SHP77 (cell line): ENCODE measurements at places on chromosomes 11 and 22.

DNA sequence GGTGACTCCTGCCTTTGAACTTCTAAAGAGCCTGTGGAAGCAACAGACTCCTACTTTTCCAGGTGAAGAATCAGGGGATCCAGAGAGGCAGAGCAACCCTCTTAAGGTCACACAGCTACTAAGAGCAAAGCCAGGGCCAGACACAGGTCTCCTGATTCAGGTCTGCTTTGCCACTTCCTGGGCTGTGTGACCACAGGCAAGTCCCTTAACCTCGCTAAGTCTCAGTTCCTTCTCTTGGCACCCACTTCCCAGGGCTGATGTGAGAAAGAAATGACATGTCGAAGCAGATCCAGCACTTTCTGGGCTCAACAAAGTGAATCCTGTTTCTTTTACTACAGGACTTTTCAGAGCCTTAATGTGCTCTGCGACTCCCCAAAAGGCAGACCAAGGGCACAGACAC, 30.2 kb downstream of the UQCR10 start:
- DNase-seq: no peak

DNA sequence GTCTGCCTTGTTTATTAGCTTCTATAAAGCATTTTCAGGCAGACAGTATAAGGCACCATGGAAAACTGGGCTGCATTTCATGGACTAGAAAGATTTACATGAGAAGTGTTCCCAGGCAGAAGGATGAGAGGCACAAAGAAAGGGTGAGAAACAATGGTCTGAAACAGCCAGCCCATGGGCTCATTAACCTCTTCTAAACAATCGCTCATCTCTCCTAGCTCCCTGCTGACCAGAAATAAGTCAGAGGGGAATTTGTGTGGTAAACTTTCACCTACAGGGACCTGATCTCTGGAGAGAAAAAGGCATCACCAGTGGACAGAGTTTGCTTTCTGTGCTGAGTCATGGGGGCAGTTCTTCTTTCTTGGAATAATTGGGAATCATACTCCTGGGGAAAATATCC, 51.8 kb upstream of the KIRREL3 start:
- no peak for DNase-seq

- no peak for DNase-seq
Measured at GRCh38 chr22:26287382-26288225, 118.3 kb downstream of the SEZ6L start.

- no peak for DNase-seq
Measured at GRCh38 chr11:133012803-133013202, 519.5 kb downstream of the OPCML start.

- DNase-seq: no peak
Measured at GRCh38 chr11:70464509-70465361, 66.4 kb downstream of the CTTN start.

DNA sequence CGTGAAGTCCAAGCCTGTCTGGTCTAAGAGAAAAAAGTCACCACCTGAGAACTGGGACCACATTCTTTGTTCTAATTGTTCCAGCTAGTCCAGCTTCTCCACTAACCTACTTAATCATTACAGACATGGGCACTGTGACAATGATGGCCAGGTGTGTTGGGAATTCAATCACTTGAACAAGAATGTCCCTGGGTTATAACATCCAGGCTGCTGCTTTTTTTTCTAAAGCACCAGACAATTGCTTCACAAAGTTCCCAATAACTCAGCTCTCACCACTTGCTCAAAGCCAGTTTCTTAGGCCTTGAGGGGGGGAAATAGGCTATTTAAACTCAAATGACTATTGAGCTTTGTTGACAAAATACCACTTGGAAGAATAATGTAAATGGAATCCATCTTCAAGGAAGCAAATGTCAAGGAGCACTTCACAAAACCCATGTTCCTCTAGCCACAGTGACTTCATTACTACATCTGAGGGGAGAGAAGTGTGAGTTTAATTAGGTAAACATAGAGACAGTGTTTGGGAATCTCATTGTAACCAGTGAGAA, 80.3 kb downstream of the ME3 start:
- DNase-seq: peak; percentile 17

DNA sequence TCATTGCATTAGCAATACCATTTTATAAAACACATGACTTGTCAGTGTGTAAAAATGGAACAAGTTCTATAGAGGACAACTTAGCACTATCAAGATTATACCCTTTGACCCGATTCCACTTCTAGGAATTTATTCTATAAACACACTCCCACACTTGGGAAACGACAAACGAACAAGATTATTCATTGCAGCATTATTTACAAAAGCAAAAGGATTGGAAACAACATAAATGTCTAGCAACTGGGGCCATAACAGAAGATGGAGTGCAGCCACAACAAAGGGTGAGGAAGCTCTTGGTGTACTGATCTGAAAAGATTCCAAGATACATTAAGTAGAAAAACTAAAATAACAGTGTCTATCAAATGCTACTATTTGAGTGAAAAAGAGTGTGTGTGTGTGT, 2.3 kb upstream of the IRAG1 start:
- DNase-seq: no peak

GRCh38 chr11:2778630-2779498, 79.1 kb upstream of the KCNQ1OT1 start:
- peak; percentile 14 for DNase-seq

- no peak for DNase-seq
Measured at GRCh38 chr11:125463590-125464269, 32.3 kb downstream of the FEZ1 start.

DNA sequence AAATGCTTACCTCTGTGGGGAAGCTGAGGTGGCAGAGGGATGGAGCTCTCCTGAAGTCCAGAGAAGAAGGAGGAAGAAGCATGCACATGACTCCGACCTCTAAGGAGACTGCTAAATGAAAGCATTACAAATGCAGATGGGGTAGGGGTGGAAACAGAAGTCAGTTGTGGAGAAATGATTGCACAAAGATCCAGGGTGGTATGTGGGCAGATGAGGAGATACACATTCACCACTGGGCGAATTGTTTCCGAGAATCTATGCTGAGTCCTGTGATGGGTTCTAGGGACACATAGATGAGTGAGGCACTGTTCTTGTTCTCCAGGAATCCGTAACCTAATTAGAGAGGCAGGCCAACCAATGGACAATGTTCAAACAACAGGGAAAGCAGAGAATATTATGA, 188.9 kb upstream of the ZBED5 start:
- DNase-seq: no peak

GRCh38 chr22:44570476-44571445, 72.7 kb upstream of the RTL6 start:
- no peak for DNase-seq

- peak; percentile 26 for DNase-seq
Measured at GRCh38 chr11:66008468-66009101, 3.2 kb upstream of the CST6 start.

DNA sequence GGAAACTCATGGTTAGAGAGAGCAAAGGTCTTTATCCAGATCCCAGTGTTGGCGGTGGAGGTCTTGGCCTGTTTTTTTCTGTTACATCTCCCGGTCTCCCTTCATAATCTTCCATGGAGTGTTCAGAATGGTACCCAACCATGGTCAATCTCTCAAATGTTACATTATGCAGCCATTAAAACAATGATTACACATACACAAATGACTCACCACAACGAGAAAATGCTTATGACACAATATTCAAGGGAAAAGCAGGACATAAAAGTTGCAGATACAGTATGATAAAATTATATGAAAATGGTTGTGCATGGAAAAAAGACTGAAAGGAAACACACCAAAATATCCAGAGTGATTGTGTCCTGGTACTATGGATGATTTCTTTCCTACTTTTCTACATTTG, 17.8 kb upstream of the CSNK1E start:
- no peak for DNase-seq

GRCh38 chr11:118056806-118057205, 20.1 kb upstream of the TMPRSS4 start:
- no peak for DNase-seq

- no peak for DNase-seq
Measured at GRCh38 chr11:45322891-45323600, 36.9 kb upstream of the SYT13 start.

GRCh38 chr22:40407831-40408717, 37.7 kb downstream of the SGSM3 start:
- no peak for DNase-seq

DNA sequence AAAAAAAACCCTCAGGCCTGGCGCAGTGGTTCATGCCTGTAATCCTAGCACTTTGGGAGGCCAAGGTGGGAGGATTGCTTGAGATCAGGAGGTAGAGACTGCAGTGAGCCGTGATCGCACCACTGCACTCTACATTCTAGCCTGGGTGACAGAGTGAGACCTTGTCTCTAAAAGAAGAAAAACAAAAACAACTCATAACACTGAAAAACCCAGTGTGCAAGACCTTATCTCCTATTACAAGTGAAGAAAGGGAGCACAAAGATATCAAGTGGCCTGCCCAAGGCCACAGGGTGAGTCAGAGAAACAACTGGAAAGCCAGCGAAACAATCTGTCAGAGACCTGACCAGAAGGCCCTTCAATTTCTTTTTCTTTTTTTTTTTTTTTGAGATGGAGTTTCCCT, 2.5 kb downstream of the TXN2 start:
- DNase-seq: no peak

DNA sequence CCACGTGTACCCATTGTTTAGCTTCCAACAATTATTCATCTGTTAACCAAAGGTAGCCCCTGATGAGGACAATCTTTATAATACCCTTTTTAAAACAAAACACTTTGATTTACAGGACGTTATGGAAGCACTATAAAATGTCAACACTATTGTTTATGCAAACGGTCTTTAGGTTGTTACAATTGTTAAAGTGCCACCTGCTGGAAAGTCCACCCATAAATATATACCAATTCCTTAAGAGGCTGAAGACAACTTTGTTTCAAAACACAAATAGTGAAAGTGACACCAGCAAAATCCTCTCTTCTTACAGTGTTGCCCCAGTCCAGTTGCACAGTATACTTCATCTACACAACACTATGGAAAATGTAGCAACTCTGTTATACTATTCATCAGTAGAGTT, 68.9 kb upstream of the SLN start:
- DNase-seq: no peak

- peak; percentile 42 for DNase-seq
Measured at GRCh38 chr11:47616726-47617416, 22.7 kb upstream of the C1QTNF4 start.

DNA sequence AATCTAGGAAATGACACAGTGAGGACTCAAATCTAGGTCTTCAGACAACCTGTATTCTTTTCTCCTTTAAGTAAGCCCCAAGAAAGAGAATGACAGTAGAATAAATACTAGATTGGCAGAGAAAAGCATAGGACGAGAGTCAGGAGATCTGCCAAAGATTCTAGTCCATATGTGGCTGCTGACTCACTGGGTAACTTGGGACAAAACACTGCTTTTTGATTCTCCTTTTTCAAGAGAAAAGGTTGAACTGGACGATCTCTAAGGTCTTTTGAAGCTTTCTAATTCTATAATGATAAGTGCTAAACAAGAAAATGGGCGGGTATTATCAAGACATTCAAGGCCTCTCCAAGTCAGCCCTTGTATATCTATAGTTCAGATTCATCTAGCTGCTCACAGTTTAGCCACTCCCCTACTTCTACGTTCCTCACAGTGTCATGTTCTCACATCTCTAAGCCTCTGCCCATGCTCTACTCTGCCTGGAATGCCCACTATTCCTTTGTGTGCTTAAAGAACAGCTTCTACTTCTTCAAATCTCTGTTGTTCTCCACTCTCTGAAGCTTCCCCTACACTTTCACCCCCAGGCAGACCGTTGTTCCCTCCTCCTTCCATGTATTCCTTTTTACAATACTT, 53.0 kb downstream of the RELT start:
- DNase-seq: no peak

- no peak for DNase-seq
Measured at GRCh38 chr22:25021976-25022711, 69.6 kb downstream of the KIAA1671 start.

DNA sequence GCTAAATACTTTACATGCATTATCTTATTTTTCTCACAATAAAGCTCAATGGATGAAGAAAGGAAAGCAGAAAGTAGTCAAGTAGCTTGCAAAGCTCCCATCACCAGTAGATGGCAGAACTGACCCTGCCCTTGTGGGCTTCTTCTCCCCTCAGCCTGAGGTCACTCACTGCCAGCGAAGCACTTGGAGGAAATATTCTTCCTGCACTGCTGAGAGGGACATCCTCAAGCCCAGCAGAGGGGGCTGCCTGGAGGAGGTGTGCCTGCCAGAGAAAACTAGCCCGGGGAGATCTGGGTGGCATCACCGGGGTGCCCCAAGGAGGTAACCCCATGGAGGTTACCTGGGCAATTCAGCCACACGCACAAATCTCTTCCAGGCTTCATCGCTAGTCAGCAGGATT, 6.6 kb downstream of the APOL4 start:
- DNase-seq: peak; percentile 34

DNA sequence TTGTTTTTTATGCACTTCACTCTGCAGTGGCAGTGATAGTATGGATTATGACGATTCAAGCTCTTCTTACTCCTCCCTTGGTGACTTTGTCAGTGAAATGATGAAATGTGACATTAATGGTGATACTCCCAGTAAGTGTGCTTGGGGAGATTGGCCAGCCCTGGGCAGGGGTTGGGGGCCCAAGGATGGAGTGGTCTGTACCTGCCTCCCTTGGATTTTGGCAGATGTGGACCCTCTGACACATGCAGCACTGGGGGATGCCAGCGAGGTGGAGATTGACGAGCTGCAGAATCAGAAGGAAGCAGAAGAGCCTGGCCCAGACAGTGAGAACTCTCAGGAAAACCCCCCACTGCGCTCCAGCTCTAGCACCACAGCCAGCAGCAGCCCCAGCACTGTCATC, 14.2 kb downstream of the MADD start:
- DNase-seq: no peak

GRCh38 chr11:92531065-92531739, 306.6 kb downstream of the FAT3 start:
- no peak for DNase-seq

GRCh38 chr11:112024178-112024772, 933 bp upstream of the DLAT start:
- DNase-seq: no peak

- DNase-seq: no peak
Measured at GRCh38 chr22:37427135-37427710, at the start of gene ELFN2. Gene ELFN2 (minus strand): TSS chr22:37427479. CDS start chr22:37375534, 51,945 bp downstream.

GRCh38 chr11:86760577-86760976, 39.8 kb upstream of the PRSS23 start:
- DNase-seq: no peak

DNA sequence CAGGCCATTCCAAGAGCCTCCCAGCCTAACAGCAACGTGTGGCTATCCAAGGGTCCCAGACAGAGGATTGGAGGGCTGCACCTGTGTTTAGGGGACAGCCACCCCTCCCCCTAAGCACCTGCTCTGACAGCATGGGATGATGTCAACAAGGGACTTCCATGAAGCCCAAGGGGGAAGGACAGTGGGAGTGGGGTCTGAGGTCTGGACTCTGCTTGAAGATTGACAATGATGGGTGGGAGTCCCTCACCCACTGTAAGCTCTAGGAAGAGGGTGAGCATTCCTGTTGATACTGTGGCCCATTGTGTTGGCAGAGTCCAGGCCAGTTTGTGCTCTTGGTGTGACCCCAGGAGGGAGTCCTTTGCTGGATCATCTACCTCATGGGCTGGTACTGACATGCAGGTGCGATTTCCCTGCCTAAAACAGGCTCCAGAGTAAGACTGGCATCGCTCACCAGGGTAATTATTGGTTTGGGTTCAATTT, 46.9 kb upstream of the TUB start:
- no peak for DNase-seq
